ENCODE measurements at places on chromosomes 3 and 15.

DNA sequence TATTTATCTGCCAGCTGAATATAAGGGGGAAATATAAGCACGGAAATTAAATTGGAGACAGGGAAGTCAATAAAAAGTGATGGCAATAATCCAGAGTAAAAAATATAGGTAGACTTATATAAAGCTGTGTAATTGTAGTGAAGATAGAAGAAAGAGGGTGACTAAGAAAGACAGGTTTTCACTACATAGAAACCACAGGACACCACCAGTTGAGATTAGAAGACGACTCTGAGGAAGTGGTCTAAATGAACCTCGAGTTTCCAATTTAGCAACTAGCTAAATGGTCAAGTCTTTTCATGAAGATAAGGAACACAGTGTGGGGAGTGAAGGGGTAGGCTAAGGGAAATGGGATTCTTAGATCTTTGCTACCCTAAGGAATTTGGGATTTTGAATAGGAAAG lies 188.8 kb upstream of the ARL6 start:
- no peak for DNase-seq

GRCh38 chr3:53211706-53212702 lies 43.8 kb downstream of the TKT start:
- no peak for DNase-seq

DNA sequence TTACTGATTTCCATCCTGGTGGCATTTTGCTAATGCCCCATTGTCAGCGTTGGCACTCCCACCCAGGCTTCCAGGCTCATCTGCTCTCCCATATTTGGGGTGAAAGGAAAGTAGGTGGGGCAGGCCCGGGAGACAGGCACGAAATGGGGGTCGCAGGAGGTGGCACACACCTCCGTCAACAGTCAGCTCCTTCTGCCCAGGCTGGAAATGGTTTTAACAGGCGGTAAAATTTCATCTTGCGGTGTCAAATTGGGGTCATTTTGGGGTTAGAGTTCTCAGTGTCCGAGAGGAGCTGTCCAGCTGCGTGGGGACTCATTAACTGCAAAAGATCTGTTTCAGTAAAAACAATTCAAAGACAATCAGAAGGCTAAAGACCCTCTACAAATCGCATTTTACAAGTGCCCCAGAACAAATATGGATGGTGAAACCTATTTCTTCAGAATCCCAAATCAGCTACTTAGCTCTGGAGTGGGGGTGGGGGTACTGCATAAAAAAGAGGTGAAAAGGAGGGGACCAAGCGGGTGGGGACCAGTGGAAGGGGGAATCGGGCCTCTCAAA lies 4.2 kb upstream of the MEIS2 start:
- no peak for DNase-seq

GRCh38 chr3:159857840-159858239 lies 130.8 kb upstream of the IL12A start:
- no peak for DNase-seq

- DNase-seq, result no peak
These were observed 22.1 kb upstream of the PRR23E start for GRCh38 chr3:127170814-127171213.

GRCh38 chr3:141367038-141367730 lies 1.1 kb upstream of the ZBTB38 start:
- DNase-seq, result no peak

DNA sequence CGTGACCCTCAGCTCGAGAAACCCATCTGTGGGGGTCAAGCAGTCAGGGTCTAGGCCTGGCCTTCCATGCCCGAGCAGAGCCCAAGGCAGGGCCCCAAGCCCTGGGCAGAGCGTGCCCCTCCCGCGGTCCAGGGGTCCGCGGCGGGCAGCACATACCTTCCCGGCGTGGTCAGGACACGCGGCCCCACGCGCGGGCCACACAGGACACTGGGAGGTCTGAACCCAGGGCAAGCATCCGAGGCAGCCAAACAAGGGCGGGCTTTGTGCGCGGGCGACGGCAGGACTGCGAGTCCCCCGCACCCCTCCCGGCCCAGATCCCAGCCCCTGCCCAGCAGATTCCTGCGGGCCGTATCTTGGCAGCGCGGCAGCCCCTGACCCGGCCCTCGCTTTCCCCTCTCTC lies 61.6 kb upstream of the ACAN start:
- no peak for DNase-seq

DNA sequence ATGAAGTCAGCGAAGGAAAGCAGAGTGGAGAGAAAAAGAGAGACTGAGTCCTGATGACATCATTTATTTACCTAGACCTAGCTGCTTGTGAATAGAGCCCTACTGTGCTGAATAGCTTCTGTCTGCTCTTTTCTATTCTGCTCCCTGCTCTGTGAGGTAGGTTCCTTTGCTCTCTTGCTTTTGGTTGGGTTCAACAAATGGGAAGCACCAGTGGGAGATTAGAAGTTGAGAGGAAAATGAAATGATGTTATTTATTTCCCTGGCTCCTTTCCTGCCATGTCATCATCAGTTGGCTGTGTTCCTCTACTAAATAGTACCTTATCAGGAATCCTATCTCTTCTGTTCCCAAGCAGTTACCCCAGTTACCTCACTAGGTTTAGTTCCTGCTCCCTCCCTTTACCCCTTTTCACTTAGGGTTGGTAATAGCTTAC lies 23.5 kb downstream of the DTWD1 start:
- DNase-seq, result no peak

GRCh38 chr3:104245261-104245660 lies 1121.4 kb upstream of the ALCAM start:
- no peak for DNase-seq

GRCh38 chr15:84861781-84862180 lies 22.7 kb upstream of the SLC28A1 start:
- no peak for DNase-seq

- DNase-seq, result no peak
These were observed 25.4 kb downstream of the WNT7A start for GRCh38 chr3:13854492-13854891.

DNA sequence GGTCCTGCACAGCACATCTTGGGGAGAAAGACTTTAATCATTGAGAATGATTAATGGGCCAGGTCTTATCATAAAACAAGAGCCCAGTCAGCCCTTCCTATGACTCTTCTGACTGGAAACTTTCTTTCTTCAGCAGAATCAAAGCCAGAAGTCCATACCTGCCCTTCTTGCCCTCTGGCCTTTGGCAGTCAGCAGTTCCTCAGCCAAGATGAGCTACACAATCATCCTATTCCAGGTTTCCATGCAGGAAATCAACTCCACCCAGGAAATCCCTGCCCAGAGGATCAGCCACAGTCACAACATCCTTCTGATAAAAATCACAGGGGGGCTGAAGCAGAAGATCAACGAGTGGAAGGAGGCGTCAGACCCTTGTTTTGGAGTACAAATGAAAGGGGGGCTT lies 26.9 kb downstream of the ZNF589 start:
- DNase-seq, result no peak

DNA sequence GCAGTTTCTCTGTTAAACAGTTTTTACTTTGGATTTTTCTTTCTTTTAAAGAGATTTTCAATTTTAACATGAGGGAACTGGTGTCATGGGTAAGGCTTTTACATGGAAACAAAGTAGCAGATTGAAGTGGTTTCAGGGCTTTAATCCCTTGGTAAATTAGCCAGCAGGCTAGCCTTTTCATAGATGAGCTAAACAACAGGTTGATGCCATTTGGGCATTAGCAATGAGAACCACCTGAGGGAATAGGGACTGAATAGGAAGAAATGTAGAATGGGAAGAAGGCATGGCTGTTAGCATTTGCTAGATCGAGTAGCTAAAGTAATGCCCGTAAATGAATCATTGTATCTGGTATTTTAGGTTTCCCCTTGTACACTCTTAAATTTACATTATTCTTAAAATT lies 165.5 kb upstream of the MLF1 start:
- no peak for DNase-seq

GRCh38 chr15:101256757-101257156 lies 4.9 kb upstream of the CHSY1 start:
- DNase-seq, result no peak

DNA sequence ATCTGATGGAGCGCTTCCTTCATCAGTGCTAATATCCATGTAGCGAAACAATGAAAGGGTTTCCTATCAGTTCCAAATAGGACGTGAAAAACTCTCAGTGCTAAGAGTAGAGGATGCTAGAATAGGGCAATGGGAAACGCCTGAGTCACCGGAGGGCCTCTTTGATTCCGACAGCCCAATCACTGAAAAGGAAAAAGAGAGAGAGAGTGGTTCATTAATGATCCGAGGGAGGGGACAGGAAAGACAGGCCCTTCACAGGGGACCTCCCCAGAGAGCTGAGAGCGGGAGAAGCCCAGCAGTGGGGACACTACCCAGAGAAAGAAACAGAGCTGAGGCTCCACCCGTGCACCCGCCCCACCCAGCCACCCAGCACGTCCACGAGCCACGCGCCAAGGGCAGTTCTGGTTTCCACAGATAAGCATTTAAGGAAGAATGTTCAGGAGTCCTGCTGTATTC lies 76.9 kb downstream of the RPN1 start:
- no peak for DNase-seq

DNA sequence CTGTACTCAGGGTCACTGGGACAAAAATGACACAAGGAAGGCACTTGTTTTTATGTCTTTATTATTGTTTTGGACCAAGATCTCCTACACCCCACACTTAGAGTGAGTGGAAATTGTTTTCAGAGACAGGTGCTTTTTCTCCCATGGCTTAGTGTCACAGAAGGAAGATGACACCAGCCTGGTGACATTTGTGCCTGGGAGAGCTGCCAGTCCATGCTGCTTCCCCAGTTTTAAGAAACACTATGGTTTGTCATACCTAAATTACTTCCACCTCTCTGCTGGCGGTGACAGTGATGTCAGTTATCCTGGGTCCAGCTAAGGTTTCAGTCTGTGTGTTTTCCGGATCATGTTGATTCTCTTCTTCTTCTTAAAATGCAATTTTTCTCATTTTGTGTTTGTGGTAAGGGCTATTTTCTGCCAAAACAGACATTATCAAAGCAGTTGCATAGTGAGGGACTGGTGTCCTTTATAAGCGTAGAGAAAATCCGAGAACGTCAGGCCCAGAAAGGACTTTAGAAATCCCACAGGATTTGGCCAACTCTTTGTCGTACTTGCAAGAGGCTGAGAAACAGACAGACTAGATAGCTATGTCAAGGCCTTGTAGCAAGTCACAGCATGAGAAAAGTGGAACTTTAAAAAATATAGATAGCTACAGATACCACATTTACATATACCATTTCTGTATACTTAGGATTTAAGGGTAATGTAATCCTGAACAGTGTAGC lies 149.5 kb downstream of the TP63 start:
- DNase-seq, result no peak

DNA sequence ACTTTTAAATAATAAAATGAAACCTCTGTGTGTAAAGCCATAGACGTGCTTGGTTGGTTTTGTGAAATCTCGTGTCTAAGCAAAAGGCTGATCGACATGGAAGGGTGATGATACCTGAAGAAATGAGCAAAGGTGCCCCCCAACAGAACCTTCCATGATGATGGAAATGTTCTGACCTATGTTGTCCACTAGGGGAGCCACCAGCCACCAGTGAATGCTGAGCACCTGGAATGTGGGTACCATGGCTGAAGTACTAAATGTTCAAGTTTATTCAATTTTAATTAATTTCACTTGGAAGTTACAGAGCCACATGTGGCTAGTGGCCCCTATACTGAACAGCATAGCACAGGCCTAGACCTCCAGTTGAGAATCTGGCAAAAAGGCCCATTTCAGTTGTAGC lies 158.8 kb downstream of the POLR2M start:
- DNase-seq, result no peak

DNA sequence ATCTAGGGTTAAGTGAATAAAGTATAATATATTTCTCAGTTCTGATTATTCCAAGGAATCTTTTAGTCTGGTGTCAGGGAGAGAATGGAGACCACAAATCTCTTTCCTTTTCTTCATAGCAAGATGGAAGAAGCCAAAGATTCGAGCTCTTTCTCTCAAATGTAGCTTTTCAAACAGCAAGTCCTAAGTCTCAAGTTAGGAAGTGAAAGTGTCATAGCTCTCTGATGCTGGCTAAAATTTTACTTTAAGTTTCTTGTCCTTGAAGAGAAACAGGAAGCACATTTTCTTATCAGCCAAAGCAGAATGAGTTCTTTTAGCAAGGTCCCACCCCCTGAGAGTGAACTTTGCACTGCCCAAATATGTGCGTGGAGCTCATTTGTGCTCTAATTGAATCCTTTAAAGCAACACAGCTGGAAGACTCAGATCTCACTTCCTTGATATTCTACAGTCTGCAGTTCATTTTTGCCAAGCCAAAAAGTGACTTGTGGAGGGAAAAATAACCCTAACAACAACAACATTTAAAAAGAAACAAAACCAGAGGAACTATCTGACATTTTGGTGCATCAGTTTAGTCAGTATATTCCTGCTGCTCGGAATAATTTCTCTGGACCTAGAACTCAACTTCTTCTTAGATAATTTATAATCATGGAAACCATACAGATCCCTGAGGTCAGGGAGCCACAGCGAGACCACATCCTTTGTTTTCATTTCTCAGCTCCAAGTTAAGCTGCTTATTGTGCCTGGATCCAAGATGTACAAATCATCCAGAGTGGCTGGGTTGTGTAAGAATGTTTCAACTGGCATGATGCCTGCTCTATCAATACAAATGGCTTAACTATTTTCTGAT lies 238.7 kb upstream of the P2RY1 start:
- DNase-seq, result no peak

- no peak for DNase-seq
These were observed 73.3 kb upstream of the UBE2E2 start for GRCh38 chr3:23129817-23130216.

GRCh38 chr3:126216416-126216815 lies 36.0 kb upstream of the ALDH1L1 start:
- no peak for DNase-seq

DNA sequence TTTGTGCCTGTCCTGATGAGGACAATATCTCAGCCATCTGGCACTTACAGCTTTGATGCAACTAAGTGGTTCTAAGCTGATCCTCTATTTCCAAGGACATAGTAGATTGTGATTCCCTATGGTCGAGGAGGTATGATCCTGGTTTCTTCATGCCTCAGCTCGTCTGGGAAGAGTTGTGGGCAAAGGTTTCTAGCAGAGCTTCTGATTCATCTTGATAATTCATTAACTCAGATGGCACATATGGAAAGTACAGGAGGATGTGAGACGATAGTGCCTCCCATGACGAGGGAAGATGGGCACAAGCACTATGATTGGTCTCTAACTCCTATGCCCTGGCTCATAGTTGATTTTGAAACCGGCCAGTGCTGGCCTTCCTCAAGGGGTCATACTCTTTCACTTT lies 334.2 kb upstream of the SEMA6D start:
- DNase-seq, result no peak

- no peak for DNase-seq
These were observed 18.1 kb upstream of the C3orf38 start for GRCh38 chr3:88131695-88132094.

DNA sequence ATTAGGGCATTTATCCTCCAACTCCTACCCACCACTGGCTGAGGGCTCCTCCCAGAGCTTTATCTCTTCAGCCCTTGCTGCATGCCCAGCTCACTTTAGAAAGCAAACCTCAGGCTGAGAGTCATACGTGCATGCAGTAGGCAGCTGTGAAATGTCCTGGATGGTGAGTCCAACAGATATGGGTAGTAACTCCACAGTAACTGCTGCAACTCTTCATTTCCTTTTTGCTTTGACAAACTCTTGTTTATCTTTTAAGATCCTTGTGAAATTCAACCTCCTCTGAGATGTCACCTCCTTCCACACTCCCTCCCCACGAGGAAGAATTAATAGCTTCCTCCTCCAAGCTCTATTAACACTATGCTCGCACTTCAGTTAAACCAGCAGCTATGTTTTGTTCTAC lies 35.9 kb upstream of the CTNNB1 start:
- DNase-seq, result no peak

- no peak for DNase-seq
These were observed 1075.3 kb upstream of the ALCAM start for GRCh38 chr3:104291437-104291851.

All from stimulated activated CD8-positive, alpha-beta memory T cell treated with anti-CD3 and anti-CD28 coated beads, Interleukin-7, amount 100 ng/mL, for 1 hour (primary cell).